Stimulated activated CD4-positive, alpha-beta T cell treated with anti-CD3 and anti-CD28 coated beads, Interleukin-4, amount 100 ng/mL, for 24 hours (primary cell): ENCODE measurements at places on chromosomes 11 and 22.

DNA sequence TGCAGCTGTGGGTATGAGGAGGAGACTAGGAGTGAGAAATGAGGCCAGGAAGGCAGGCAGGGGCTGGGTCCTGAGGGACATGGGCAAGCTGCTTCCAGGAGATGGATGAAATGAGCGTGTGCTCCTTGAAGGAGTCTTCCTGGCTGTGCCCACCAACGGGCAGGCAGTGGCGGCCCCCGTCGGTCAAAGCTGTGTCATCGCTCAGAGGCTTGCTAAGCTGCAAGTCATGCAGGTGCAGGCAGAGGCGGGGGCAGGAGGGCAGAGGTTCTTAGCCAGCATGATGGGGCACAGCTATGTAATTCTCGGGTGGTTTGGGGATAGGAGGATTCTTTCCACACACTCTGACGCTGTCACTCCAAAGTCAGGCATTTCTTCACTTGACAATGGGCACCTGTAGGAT, 12.5 kb upstream of the PEX26 start:
- no peak for DNase-seq

GRCh38 chr22:34493486-34493885, 572.5 kb upstream of the ISX start:
- DNase-seq, result no peak

DNA sequence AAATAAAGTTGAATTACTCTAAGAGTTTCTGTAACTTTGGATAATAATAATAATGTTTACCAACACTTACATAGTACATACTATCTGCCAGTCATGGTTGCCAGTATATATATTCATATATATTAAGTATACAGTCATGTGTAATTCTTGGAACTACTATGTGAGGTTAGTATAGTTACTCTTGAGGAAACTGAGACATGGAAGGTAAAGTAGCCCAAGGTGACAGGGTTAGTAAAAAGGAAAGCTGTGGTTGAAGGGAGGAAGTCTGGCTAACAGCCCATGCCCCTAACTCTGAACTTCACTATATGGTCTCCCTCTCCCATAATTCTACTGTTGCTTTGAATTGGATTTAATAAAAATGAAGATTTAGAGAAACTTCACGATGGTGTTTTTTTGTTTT, 24.9 kb downstream of the FDX1 start:
- DNase-seq, result no peak

DNA sequence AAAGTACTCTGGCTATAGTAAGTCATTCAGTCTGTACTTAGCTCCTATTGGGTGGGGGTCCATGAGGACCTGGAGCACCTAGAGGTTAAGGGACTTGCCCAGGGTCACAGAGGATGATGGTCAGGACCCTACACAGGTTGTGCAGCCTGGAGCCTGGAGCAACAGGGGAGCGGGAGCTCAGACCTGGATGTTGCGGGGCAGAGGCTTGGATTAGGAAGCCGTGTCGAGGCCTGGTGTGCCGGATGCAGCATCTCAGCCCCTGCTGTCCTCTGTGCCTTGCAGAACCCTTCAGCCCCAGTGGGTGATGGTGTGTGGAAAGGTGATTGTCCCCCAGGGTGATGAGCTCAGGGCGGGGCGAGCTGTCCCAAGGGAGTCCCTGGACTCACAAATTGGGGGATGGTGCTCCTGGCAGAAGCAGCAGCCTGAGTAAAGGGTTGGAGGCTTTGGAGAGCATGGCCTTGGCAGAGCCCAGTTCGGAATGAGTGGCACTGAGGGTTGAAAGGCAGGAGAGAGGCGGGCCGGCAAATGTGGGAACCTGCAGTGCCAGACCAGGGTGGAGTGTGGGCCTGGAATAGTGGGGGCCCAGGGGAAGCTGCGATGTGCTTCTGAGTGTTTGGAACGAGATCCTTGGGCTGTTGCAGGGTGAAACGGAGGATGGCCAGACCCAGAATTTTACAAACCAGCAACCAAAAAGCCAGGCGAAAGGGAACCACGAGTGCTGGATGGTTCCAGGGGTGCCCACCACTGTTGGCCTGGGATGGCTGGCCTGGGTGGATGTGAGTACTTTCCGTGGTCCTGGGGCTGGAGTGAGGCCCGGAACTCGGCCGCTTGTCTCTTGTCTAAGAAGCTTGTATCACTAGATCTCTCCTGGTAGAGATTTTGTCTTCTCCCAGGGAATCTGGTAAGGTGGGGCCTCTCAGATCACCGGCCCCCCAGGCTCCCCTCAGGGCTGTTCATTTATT, 2.9 kb downstream of the TPCN2 start:
- no peak for DNase-seq

GRCh38 chr22:48365386-48365785, 1462.3 kb downstream of the BRD1 start:
- no peak for DNase-seq

DNA sequence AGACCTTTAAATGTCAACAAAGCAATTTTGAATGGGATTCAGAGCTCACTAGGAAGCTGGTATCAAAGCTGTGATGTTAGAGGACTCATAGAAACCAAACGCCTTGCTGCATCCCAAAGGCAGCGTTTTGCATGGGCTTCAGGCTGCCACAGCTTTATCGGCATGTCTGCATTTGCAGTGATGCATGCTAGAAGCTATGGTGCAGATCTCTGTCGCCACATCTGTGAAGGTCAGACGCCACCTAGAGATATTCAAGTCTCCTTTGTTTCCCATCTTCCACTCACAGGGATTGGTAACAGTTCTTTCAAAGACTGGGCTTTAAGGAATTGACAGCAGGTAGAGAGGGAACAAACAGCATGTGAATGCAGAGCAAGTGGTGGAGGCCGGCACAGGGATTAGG, 47.8 kb downstream of the NTM start:
- no peak for DNase-seq

- peak; percentile 85 for DNase-seq
Observed at GRCh38 chr22:37230673-37231405, 13.2 kb downstream of the RAC2 start.

- DNase-seq, result peak; percentile 16
Observed at GRCh38 chr11:63613517-63614135, 607 bp downstream of the PLAAT3 start.

GRCh38 chr11:66951927-66952337, 6.3 kb downstream of the PC start:
- DNase-seq, result no peak

GRCh38 chr11:115716080-115716479, 211.9 kb upstream of the CADM1 start:
- no peak for DNase-seq

DNA sequence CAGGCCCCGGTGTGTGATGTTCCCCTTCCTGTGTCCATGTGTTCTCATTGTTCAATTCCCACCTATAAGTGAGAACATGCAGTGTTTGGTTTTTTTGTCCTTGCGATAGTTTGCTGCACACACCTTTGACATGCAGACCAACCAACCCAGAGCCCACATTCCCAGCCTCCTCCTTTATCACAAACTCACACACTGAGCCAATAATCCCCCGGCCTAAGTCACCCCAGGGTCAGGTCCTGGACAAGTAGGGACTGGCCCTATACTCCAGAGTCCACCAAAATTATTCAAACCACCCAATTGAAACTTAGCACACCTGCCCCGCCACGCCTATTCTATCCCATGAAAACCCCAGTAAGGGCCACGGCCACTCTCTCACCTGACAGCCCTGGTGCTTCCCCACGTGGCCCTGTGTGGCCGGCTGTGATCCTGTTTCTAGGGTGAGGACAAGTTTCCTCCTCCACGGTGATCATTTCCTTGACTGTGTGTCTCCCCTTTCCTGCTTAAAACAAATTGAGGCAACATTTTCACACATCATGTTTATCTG, 83.1 kb upstream of the SLC22A12 start:
- no peak for DNase-seq

DNA sequence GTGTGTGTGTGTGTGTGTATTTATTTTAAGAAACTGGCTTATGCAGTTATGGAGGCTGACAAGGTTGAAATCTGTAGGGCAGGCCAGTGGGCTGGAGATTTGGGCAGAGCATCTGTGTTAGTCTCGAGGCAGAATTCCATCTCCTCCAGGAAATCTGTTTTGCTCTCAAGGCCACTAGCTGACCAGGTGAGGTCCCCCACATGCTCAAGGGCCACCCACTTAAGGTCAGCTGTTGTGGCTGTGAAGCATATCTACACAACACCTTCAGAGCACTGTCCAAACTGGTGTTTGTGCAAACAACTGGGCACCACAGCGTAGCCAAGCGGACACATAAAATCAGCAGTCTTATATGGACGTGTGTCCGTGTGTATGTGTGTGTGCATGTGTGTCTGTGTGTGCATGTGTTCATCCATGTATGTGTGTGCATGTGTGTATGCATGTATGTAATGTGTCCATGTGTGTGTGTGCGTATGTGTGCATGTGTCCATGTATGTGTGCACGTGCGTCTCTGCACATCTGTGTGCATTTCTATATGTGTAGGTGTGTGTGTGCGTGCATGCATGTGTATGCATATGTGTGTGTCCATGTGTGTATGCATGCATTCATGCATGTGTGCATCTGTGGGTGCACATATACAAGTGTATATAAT, 400.9 kb downstream of the BRD1 start:
- no peak for DNase-seq

DNA sequence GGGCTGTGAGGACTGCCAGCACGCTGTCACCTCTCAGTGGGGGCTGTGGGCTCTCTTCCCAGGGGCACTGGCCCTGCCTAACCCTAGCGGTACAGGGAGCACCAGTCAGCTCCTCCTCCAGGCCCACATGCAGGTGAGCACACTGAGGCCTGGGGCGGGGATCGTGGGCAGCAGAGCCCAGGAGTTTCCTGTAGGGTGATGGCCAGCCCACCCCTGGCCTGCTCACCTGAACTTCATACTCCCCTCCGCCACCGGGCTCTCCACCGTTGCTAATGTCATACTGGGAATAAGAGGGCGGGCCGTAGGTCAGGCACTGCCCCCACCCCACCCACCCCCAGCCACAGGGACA, 10.0 kb upstream of the TREH start:
- DNase-seq, result no peak

GRCh38 chr22:46250783-46251125, 661 bp upstream of the CDPF1 start:
- DNase-seq, result no peak

DNA sequence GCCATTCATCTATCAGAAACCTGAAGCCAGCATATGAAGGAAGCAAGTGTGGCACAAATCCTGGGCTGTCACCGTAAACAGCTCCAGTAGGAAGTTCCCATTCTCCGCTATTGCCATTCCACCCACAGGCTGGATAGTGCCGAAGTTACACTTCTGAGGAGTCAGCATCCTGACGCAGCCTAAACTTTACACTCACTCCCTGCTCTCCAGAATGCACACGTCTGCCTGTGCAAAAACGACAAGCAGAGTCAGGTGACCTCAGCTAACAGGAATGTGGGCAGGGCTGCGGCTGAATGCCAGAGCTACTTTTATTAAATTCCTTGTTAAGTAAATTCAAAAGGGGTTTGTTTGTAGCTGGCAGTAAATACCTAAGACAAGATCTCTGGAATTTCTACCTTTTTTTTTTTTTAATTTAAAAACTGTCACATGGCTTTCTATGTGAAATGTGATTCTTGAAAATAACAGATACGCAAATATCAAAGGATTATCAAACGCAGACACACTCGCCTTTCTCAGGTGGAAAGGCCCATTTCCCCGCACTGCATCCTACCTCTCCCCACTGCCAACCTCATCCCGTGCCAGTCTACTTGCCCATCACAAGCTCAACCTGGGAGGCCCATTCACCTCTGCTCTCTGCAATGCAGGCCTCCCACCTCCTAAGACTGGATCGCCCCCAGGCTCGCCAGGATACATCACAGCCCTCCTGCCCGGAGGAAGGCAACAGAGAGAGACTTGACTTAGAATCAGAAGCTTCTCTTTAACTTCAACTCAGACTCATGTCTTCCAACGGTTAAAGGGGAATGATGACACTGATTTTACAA, 33.5 kb downstream of the NFRKB start:
- no peak for DNase-seq

GRCh38 chr11:42175203-42175602, 715.8 kb upstream of the LRRC4C start:
- DNase-seq, result no peak

DNA sequence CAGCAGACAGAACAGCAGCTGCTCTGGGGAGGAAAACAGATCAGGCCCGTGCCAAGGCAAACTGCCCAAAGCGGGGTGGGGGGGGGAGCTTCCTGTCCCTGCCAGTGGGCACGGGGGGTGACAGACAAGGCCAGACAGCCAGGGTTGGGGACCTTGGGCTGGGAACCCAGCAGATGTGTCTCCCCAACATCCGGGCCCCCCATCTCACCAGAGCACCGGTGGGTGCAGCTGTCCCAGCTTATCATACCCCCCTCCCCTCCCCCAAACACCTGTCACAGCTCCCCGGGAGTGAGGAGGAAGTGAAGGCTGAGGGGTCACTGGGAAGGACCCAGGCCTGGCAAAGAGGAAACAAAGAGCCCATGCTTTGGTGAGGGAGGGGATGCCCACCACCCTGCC, 1.3 kb downstream of the PPP1R14B start:
- DNase-seq, result no peak

DNA sequence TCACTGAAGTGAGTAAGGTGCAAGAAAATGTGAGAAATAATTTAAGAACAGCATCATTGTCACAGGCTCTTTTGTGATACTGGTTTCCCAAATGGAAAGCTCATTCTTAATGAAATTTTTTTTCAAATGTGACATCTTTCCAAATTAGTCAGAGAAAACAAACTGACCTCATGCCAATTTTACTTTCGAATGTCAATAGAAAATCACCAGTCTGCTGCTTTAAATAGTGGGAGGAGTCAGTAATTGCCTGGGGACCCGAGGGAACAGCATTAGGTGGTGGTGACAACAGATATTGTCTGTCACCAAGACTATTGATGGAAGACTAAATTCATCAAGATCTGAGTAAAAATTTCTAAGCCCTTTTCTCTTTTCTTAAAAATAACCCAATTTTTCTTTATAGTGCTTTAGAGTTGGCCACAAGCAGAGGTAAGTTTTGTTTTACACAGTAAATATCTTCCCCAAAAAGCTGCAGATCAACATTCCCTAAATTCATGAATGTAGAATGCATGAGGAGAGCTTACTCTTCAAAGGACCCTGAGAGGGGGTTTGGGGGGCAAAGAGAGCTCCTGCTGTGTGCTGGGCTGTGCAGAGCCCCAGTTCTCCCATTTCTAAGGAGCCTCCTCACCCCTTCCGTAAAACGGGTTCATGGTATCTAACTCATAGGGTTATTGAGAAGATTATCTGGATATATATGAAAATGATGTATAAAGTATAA, 95.1 kb downstream of the PIWIL4 start:
- DNase-seq, result no peak

DNA sequence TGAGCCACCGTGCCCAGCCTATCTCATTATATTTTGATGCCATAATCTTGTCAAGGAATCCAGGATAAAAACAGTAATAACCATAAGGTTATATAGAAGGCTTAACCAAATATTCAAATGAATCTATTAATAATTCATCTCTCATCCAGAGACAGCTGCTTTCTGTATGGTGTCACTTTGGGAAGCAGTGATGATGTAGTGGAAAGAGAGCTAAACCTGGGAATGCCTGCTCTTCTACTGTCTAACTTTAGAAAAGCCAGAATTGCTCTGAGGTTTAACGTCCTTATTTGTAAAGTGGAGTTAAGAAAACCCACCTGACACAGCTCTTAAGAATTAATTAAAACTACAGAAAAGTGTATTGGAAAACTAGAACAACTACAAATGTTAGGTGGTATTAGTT, 29.3 kb upstream of the OR10D3 start:
- no peak for DNase-seq
